ENCODE measurements at places on chromosomes 7 and 10.

GRCh38 chr7:151348970-151349369, 7.4 kb downstream of the NUB1 start:
- no peak for DNase-seq

DNA sequence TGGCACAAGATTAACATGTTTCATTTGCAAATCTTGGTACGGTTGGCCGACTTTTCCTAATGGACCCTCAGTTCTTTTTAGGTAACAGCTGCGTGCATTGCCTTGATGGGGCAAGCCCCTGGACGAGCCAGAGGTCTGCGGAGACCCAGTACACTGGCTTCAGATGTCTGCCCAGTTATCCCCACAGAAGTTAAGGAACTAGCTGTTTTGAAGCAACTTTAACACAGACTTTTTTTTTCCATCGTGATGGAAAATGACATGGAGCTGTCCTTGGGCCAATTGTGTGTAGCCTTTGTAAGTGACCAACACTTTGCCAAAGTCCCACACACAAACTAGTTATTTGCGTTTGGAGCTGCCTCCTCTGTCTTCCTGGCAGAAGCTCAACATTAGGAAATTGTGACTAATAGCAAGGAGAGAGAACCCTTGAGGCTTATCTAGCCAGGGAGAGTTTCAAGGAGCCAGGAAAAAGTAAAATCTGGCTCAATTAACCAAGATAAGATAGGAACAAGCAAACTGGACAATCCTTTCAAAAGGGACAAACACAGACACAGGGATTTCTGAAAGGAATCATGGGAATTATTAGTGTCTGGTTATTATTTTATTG, 99.6 kb upstream of the BMPER start:
- no peak for DNase-seq

GRCh38 chr7:55517191-55517633, 55.1 kb downstream of the VOPP1 start:
- no peak for DNase-seq

DNA sequence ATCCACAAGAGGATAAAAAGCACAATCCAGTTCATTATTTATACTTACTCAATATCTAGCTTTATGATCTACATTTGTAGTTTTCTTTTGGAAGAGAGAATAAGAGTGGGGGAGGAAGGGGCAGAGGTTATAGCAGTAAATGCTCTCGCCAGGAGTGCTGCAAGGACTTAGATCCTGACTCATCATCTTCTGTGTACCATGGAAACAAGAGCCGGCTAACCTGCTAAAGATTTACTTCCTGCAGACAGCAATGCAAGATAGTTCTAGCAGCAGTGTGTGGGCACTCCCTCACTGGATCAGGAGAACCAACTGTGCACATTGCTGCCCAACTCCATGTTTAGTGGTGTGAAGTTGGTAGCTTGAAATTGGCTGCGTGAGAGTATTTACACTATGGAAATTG, 47.7 kb upstream of the TRIL start:
- DNase-seq: no peak

DNA sequence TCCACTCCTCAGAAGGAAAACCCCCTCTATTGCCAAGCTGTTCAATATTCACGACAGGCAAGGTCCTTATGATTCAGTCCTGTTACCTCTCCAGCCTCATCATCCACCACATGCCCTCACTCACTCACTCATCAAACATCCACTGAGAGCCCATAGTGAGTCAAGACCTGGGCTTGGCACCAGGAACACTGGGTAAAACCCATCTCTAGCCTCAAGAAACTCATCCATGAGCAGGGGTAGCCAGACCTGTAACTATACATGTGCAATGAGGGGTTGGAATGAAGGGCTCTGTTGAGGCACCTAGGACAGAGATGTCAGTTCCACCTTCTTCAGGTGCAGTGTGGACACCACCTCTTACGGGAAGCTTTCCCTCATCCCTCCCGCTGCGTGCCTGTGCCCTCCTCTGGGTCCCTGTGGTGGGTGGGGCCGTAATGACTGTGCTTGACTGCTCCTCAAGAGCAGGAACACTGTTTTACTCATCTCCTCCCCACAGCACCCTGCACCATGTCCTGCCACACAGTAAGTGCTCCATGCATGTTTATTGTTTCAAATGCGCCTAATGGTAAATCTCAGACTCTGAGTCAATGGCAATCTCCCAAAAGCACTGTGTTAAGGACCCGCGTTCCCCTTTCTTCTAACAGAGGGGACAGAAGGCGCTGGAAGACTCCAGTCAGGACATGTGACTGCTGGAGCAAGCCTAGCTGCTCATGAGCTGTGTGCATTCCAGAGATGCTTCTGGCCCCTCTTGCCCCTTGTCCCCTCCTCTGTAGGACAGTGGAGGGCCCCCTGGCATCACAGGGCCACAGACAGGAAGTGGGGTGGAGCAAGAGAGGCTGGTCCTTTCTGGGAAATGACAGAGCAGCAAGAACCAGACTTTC, 95.4 kb downstream of the HIPK2 start:
- DNase-seq: no peak

DNA sequence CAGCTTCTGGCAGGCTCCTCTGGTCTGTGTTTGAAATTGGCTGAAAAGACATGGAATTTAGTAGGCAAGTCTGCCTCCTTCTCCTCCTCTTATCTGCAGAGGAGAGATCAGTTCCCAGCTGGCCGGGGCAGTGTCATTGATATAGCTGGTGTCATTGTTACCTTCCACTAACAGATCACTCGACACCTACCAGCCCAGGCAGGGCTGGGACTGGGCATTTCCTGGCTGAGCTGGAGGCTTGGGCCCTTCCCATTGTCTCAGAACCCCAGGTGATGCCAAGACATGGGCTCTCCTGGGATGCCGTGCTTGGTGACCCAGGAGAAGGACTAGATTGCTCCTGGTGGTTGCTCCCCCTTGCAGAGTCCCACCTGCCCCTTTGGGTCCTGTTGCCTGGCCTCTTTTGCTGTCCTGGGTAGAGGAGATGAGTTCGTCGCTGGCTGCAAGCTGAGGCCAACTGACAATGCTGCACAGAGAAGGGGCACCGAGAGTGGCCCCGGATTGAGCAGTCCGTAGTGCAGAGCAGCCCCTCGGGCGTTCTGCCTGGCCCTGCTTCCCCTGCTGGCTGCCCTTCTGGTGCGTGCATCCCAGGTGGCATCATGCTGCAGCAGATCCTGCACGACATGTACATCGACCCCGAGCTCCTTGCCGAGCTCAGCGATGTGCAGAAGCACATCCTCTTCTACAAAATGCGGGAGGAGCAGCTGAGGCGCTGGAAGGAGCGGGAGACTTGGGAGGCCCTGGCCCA, at the start of gene SH2D4B:
SH2D4B (plus strand) TSS at position 167 of the 745 bp plus-strand sequence; CDS start at position 597, 430 bp downstream.
- DNase-seq: no peak

DNA sequence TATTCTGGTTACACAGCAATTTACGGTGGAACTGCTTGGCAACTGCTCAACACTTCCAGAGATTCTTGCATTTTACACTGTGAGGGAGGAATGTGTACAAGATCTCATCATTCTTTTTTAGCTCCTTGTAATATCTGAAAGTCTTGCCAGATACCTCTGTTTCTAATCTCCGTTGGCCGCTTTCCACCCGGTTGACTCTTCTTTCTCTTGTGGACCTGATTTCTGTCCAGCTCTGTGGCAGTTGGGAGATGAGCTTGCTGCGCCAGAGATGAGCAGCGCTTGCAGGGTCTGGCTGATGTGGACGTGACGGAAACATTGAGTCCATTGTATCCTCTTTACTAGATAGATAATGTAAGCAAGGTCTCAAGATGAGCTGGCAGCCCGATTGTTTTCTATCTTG, 27.6 kb downstream of the SPAG6 start:
- no peak for DNase-seq

- DNase-seq: no peak
Measured at GRCh38 chr10:50503661-50504320, 120.0 kb downstream of the SGMS1 start.

DNA sequence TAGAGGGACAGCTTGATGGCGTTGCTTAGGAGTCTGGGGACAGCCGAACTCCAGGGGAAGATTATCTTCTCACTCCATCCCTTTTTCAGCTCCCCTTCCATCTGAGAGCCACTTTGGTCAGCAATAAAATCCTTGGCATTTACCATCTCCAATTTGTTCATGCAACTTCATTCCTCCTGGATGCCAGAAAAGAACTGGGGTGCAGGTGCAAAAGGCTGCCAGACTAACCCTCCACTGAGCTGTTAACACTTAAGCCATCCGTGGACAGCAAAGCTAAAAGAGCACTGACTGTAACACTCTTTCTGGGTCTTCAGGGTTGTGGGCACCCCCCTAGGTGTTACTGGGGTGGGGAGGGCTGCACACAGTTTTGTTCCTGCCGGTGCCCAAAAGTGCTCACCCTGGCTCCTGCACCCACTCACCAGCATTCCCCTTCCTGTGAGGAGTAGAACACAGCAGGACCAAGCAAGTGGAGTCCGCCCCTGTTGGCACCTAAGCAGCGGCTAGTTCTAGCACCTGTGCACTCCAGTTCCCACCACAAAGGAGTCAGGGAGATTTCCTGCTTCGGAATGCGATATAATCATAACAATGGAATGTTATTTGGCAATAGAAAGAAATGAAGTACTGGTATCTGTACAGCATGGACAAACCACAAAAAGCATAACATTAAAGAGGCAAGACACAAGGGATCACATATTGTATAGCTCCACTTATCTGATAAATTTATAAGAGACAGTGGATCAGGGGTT, 95.1 kb downstream of the NPY start:
- no peak for DNase-seq

DNA sequence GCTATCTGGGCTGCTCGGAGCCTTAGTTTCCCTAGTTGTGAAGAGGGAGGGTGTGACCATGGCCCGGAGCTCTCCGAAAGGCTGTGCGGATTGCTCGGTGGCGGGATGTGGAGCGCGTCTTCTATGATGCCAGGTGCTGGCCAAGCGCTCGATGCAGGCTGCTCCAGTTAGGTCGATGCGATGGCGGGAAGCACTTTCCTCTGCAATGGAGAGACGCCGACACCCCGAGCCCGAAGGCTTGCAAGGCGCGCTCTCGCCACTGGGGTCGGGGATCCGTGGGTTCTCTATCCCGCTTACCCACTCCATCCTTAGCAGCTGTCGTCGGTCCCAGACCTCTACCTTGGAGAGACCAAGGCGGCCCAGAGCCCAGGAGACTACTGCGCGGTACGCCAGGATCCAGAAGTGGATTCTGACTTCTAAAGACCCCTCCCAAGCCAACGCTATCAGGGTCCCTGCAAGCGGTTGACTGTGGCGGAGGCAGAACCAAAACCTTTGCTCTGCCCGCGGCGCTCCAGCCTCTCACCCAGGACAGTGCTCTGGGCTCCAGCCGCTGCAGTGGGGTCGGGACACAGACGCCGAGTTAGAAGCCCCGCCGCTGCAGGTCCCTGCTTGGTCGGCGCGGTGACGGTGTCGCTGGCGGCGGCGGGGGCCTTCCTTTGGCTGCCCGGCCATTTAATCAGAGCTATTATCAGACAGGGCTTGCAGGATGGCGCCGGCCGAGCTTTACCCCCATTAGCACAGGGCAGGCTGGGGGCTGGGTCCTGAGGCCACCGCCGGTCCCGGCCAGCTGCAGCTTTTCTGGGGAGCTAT, 7.8 kb upstream of the TBX20 start:
- DNase-seq: no peak

DNA sequence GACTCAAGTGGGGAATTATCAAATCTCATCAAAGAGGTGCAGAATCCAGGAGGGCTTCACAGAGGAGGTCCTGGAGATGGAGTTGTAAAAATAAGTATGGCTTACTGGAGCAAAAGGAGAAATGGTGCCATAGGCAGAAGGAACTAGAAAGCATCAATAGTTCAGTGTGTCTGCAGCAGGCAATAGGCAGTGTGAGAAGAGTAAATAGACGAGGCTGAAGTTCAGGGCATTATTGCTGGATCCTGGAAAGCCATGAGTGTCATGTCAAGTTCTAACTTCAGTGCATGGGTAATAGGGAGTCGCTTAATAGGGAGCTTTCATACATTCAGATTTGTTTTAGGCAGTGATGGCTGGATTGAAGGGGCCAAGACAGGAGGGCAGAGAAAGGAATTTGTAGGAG, 39.3 kb downstream of the CYP26A1 start:
- DNase-seq: no peak

- no peak for DNase-seq
Measured at GRCh38 chr7:121385800-121386179, 10.3 kb downstream of the FAM3C start.

GRCh38 chr7:100477871-100478267, 1.1 kb downstream of the TSC22D4 start:
- DNase-seq: no peak

GRCh38 chr10:103725242-103725641, 130.1 kb downstream of the SH3PXD2A start:
- no peak for DNase-seq

DNA sequence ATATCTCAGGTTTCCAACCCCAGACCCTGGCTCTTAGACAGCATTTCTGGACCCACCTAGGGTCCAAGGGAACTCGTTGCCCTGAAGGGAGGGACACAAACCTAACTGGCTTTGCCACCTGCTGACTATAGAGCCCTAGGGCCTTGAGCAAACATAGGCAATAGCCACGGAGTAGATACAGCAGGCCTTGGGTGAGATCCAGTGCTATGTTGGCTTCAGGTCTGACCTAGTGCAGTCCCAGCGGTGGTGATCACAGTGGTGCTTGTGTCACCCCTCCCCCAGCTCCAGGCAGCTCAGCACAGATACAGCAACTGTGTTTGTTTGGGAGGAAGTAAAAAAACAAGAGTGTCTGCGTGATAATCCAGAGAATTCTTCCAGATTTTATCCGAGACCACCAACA, 9.7 kb upstream of the TNKS2 start:
- no peak for DNase-seq

- DNase-seq: no peak
Measured at GRCh38 chr7:143413123-143413522, 4.5 kb upstream of the EPHA1 start.

DNA sequence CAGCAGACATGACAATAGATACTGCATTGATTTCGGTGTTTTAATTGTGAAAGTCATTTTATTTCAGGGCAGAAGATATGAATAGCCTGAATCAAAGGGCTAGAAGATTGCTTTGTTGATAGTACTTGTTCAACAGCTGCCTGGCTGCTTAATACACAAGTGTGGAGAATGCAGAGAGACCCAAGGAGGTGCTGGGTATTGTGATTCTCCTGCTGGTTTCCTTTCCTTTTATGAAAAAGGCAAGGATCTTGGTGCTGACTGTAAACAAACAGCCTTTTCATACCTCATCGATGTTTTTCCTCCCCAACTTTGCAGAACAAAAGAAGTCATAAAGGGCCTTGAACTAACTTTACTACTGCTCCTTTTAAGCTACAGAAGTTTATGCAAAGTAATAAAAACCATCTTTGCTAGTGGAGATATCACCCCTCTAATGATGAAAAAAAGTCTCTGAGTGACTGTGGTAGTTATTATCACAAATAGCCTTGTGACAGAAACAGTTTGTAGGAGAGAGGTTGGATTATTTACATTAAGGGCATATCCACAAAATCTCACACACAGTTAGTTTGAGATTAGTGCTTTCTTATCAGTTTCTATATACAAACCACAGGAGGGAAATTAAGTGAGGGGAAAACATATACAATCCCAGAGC, 800.0 kb downstream of the LRMDA start:
- DNase-seq: no peak
